Cortex of kidney (tissue), 1 donor: ENCODE measurements at places on chromosomes 3 and 15.

GRCh38 chr15:36682101-36682500 lies 102.7 kb downstream of the CDIN1 start:
- DNase-seq, result no peak

DNA sequence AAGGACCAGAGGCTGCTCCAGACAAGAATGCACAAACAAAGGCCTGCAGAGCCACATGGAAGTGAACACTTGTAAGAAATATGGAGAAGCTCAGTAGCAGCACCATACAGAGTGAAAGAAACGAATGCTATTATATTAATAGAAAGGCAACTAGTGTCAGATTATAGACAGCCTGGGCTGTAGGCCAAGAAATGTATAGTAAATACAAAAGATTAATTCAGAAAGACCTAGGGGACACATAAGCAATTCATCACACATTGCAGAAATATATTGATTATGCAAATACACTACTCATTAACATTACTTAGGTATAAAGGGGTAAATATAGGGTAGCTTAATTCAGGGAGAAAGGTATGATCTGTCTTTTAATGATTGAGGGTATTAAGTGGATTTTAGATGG lies 69.5 kb upstream of the GUCA1C start:
- no peak for DNase-seq

- DNase-seq, result no peak
These were observed 17.9 kb upstream of the SQOR start for GRCh38 chr15:45616901-45617323.

GRCh38 chr3:149615731-149616221 lies 42.0 kb downstream of the WWTR1 start:
- DNase-seq, result no peak

- no peak for DNase-seq
These were observed 331.6 kb upstream of the ARL6 start for GRCh38 chr3:97432914-97433313.

DNA sequence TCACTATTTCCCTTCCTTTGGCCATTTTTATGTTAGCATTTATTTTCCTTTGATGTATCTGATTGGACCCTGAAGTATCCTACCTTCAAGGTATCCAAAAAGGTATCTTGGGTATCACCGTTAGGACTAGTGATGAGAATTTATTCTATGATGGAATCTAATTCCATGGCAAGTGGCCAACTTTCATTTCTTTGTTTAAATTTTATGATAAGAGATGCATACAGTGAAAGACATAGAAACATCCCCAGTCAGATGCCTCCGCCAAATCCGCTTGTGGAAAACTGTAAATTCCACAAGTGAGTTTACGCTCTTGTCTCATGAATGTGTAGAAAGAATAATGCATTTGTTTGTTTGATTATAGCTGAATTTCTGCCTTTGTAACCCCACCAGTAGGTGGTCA lies 153.7 kb upstream of the NR2F2 start:
- no peak for DNase-seq

DNA sequence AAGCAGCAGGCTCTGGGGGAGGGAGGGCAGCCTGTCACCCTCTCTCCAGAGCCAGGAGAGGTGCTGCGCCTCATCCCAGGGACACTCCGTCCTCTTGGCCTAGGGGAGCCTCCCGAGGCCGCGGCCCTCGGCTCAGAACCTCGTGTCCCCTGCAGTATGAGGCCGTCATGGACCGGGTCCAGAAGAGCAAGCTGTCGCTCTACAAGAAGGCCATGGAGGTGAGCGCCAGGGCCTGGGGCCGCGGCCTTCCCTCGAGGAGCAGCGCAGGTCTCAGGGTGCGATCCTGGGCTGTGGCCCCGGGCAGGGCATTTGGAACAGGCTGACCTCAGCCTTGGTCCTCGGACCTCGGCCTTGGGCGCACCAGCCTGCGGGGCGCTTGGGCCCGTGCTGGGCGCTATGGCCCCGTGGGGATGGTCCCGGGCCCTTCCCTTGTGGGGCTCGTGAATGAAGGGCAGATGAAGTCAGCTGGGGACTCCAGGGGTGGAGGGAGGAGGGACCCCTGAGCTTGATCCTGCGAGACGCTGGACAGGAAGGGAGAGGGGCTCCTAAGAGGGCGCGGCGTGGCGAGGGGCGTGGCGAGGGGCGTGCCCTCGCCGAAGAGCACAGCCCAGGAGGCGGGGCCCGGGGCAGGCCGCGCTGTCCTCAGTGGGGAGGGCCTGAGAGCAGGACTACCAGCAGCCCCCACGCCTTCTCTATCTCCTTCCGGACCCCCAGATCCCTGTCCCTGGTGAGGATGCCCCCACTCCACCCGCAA lies 32.9 kb downstream of the PSTPIP1 start:
- DNase-seq, result no peak

GRCh38 chr15:85891470-85891869 lies 96.7 kb upstream of the KLHL25 start:
- DNase-seq, result no peak

- DNase-seq, result no peak
These were observed 136.1 kb downstream of the ADAMTS17 start for GRCh38 chr15:100205549-100206295.

DNA sequence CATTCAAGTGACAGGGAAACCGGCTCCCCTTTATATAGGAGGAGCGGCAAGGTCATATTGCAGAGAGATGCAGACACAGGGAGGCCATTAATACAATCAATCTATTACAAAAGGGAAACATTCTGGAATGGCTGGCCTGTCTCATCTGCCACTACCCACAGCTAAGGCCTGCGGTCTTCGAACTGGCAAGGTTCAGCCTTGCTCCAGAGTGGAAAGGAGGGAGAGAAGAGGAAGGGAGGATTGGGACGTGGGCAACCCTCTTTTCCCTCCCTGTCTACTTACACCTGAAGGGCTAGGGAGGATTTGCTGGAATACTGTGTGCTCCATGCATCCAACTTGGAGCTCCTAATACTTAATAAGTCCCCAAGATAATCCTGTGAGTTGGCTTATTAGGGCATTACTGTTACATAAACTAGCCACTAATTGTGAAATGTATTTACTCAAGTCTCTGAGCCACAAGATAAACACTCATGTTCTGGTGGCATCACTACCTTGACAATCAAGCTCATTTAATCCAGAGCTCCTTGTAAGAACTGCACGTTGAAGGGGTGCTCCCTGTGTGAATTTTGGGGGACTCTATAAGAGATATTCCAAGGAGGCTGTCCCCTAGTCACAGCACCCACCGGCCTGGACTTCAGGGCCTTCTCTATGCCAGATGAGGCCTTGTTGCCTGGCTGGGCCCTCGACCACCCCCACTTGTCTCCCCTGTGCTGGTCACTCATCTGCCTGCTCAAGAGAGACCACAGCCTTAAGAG lies 19.7 kb upstream of the CCDC174 start:
- no peak for DNase-seq

DNA sequence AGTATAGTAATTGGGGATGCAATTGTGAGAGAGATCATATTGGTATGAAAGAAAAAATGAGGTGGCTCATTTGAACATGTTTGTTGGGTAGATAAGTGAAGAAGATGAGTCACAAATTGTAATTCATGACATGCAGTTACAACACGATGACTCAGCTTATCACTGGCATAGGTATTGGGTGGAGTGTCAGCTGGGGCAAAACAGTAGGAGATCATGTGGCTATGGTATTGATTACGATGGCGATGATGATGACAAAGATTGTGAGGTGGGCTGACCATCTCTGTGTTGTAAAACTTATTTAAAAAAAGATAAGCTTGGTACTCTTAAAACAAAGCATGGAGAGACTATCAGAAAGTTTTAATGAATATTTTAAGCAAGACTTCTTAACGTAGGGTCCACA lies 11.6 kb upstream of the DPH6 start:
- no peak for DNase-seq

DNA sequence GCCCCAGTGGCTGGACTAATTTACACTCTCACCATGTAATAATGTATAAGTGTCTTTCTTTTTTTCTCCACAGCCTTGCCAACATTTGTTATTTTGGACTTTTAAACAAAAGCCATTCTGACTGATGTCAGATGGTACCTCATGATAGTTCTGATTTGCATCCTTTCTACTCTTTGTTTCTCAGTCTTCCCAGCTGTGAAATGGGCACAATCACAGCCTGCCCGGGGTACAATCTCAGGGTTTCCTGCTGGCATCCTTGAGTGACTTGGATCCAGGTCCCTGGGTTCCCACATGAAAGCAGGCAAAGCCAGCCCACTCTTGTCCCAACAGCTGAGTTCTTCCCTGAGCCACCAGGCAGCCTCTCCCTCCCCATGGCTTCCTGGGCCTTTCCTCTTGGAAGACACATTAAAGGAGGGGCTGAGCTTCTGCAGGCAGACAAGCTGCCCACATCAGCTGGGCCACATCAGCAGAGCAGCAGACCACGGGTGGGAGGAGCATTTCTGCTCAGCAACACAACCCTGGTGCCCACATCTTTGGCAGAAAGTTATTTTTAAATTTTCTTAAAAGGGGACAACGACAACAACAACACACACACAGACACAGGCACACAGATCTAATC lies 82.0 kb downstream of the MYLK start:
- no peak for DNase-seq

- no peak for DNase-seq
These were observed 89.2 kb downstream of the TAMM41 start for GRCh38 chr3:11757441-11757875.

GRCh38 chr3:63295806-63296205 lies 17.7 kb downstream of the SYNPR start:
- no peak for DNase-seq

DNA sequence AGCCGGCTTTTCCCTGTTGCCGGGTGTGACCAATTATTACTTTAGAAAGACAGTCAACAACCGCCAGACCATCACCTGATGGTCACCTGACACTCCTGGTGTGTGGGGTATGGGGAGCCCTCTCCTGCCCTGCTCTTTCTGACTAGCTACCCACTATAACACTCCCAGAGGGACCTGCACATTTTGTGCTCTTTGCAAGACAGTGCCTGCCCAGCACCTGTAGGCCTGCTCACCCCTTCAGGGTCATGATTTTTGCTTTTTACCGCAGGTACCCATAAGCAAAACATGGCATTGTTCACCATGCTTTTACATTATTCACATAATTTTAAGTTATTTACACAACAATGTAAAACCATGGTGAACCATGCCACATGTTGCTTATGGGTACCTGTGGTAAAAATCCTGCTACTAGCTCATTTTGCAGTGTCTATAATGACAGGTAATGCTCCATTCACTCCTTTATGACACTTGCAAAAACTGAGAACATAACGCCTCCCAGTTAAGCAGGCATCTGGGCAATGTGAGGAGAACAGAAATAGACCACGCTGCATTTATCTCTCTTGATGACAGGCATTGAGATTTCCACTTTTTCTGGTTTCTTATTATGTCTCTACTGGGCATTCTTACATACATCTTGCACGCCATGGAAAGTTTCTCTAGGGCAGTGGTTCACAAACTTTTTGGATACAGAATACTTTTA lies 9.9 kb downstream of the CCRL2 start:
- DNase-seq, result no peak

- no peak for DNase-seq
These were observed 135.0 kb downstream of the XXYLT1 start for GRCh38 chr3:195135917-195136316.

GRCh38 chr15:54810031-54810430 lies 386.7 kb downstream of the RSL24D1 start:
- no peak for DNase-seq

GRCh38 chr3:75014008-75014407 lies 399.5 kb upstream of the CNTN3 start:
- no peak for DNase-seq

GRCh38 chr15:58593870-58594269 lies 155.6 kb downstream of the ADAM10 start:
- DNase-seq, result no peak

GRCh38 chr3:152276681-152277080 lies 8.0 kb downstream of the MBNL1 start:
- no peak for DNase-seq

DNA sequence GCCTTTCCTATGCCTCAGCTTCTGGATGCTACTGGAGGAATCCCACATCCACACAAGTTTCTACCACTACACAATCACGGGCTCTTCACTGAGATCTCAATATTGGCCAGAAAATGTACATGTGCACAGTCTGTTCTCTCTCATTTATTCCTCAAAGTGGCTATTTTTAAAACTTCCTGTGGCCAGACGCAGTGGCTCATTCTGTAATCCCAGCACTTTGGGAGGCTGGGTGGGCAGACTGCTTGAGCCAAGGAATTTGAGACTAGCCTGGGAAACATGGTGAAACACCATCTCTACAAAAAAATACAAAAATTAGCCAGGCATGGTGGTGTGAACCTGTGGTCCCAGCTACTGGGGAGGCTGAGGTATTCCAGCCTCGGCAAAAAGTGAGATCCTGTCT lies 91.4 kb upstream of the PRTG start:
- no peak for DNase-seq

DNA sequence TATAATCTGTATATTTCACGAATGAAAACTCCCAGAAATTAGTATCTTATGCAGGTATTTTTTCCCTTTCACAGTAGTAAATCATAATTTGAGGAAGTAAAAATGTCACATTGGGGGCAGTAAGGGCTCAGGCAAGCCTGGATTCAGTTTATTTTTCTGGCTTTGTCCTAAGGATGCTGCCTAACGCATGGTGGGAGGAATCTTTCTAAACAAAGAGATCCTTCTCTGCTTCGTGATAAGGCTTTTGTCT lies 35.7 kb downstream of the DNASE1L3 start:
- DNase-seq, result no peak

DNA sequence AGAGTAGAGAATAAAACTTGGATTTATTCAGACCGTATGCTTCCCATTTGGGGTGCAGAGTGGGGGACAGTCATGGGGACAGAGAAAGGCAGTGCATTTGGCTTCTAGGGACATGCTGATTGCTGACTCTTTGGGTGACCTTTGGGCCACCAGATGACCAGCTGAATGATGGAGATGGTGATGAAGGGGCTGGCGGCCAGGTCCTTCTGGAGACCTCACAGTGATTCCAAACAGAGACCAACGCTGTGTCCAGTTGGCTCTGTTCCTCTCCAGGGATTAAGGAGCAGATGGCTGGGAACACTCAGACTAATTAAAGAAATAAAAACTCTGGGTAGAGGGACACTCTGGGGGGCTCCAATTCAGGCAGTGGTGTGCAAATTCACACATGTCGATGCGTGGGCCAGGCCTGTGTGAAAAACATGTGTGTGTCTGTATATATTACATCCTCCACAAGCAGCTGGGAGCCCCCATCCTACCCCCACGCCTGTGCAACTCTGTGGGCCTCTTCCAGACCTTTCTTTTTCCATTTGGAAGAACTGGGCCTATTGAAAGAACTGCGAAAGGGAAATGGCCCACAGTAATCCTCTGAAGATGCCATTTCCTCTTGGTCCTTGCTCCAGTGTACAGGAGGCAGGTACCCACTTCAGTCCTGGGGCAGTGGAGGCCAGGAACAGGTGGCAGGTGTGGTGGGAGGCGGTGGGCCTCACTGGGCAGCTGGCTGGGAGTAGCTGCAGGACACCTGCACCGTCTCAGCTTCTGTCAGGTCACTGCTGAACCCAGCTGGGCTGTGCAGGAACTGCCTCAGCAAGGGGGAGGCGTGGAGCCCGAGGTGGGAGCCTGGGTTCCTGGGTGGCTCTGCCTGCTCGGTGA lies 8.9 kb downstream of the XIRP1 start:
- no peak for DNase-seq

DNA sequence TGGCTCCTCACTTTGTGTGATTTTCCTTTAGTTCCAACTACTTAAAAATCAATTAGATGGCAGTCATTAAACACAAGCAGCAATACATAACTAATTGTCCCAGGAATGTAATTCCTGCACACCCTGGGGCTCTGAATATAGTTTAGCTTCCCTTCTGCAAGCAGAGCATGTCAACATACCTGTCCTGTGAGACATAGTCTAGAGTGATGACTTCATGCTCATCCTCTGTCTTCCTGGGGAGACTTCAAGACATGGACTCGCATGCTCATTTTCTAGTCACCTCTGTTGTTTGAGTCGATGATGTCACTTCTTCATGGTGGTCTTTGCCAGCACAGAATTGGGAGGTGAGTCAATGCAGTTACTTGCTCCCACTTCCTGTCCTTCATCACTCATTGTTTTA lies 15.7 kb downstream of the C3orf52 start:
- no peak for DNase-seq
